ENCODE measurements at places on chromosomes 13 and 19. TPM values are rescaled to one million over a fixed set of nuclear protein-coding genes. Genes with fewer than 3 reads are reported as not detected.

DNA sequence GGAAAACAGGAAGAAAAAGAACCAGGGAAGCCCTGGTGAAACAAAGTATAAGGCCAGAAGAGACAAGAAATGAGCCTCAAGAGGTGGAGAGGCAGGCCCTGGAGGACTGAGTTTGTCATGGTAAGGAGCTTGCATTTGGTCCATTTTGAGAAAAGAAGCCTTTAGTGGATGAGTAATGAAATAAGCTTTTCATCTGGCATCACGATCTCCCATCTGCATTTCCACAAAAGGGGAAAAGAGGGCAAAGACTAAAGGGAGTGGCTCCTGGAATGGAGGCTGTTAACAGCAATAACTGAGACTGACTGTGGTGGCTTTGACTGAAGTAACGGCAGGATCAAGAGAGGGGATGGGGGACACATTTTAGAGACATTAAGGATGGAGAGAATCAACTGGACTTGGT lies 148.8 kb upstream of the NBEA start:
- DNase-seq = no peak

DNA sequence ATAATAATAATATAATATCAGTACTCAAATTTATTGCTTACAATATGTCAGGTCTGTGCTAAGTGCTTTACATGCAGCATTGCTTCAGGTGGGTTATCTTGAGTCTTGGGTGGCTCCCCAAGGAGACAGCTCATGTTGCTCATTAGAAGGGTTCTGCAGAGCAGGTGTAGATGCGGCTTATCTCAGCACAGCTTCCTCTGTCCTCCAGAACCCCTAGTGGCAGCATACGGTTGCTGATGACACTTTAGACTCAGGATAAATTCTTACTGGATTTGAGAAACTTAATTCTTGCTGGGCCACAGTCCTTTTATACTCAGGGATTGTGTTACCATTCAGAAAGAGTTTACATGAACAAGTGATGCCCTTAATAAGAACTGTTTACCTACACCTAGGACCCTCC lies 8.9 kb downstream of the COG3 start:
- DNase-seq = no peak

DNA sequence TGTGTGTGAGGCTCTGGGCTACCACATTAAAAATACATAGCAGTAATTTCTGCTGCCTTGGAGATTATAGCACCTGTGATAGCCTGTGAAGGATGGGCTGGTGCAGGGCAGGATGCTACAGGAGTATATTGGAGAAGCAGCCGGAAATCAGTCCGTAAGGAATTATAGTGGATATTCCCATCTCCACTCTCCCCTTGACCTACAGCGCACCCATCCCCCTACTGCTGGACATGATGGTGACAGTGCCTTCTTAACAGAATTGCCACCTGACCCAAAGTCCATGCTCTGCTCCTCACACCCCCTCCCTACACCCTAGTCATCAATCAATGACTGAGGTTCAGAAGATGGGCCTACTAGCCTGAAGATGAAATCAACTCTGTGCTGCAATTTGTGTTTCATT lies 376.0 kb downstream of the GPC5 start:
- no peak for DNase-seq

The WDR88 gene
- total RNA-seq = not detected

- no peak for DNase-seq
Observed at GRCh38 chr19:32870981-32871451, 1.4 kb upstream of the SLC7A9 start.

The PLIN4 gene
- total RNA-seq = under 0.01 TPM

- DNase-seq = no peak
Observed at GRCh38 chr13:43269037-43269481, 245.7 kb downstream of the DNAJC15 start.

- no peak for DNase-seq
Observed at GRCh38 chr19:4376991-4377781, 23.2 kb downstream of the SH3GL1 start.

- no peak for DNase-seq
Observed at GRCh38 chr13:26340807-26341206, 86.9 kb downstream of the CDK8 start.

DNA sequence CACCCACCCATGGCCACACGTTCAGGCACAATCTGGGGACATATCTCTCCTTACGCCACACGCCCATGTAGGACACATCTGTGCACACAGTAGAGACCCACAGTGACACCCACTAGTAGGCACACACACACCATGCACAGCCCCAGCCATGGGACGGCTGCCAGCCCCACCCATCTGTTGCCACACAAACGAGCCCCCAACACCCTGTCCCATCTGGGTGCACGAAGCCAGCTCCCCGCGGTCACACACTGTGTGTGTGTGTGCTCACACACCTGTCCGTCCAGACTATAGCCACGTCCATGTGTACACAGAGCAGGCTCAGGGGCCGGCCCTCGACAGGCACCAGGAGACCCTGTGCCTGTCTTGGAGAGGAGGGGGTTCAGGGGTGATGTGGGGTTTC lies 10.6 kb downstream of the ERFL start:
- DNase-seq = no peak

The HSH2D gene
- total RNA-seq = 160 TPM

GRCh38 chr19:8259922-8260247 lies 48.3 kb downstream of the CD320 start:
- DNase-seq = no peak

GRCh38 chr13:44575741-44576350 lies at the start of gene TSC22D1:
TSS of gene TSC22D1 (minus strand) at chr13:44576330. CDS start at chr13:44576074, 256 bp downstream.
- DNase-seq = peak; percentile 55

The RDH8 gene
- not detected for total RNA-seq

- no peak for DNase-seq
Observed at GRCh38 chr13:46668302-46668720, 115.3 kb downstream of the LRCH1 start.

GRCh38 chr13:97114651-97115050 lies 107.5 kb upstream of the MBNL2 start:
- DNase-seq = no peak

- no peak for DNase-seq
Observed at GRCh38 chr13:94542917-94543316, 53.0 kb downstream of the TGDS start.

- DNase-seq = peak; percentile 96
Observed at GRCh38 chr19:55178781-55179599, 1.1 kb downstream of the SYT5 start.

- no peak for DNase-seq
Observed at GRCh38 chr13:22828081-22828480, 352.7 kb upstream of the SGCG start.

The CCDC8 gene
- total RNA-seq = 2.4 TPM

The CPB2 gene
- total RNA-seq = not detected

The OR1I1 gene
- under 0.01 TPM for total RNA-seq

DNA sequence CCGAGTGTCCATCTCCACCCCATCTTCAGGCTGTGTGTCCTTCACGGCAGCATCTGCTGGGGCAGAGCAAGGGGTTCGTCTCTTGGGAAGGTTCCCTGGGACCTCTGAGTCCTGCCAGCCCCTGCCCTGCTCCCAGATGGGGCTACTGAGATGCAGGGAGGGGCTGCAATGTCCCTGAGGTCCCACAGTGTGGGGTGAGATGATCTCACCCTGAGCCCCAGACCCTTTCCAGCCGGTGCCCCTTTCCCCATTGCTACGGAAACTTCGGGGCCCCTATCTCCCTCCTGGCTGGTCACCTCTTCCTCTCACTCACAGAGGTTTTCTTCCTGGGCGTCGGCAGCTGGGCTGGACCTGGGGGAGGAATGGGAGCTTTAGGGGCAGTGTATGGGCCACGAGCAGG lies 5.0 kb downstream of the LILRB2 start:
- DNase-seq = no peak

The ZNF571 gene
- total RNA-seq = 4.0 TPM

Data from hematopoietic multipotent progenitor cell (in vitro differentiated cells).